Germinal center (tissue), 1 donor: ENCODE measurements at places on chromosomes 4 and X.
A peak's percentile ranks its signal among the peaks of the same experiment; 100 is the strongest.

DNA sequence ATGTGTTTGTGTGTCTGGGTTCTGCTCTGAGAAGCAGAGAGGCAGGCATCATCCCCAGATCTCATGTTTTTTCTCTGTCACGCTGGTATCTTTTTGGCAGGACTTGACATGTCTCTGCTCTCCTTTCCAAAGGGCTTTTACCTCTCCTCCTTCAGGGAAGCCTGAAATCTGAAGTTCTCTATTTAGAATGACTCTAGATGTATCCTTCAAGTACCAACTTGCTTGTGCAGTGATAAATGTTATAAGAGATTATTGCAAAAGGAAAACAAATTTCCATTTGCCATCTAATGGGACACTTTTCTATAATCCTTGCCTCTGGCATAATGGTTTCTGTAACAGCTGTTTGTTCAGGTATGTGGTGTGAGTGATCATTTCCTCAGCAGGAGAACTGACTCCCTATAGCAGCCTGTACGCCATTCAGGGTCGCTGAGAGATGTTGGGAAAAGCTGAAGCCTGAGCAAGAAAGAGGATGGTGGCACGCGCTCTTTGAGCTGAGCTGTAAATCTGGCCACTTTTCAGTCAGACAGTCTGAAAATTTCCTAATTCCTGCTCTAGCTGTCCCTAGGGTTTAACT lies 72.5 kb downstream of the CNGA2 start:
- DNase-seq, result no peak

GRCh38 chrX:115392031-115392430 lies 102.5 kb downstream of the LUZP4 start:
- no peak for DNase-seq

GRCh38 chr4:43992552-43992951 lies 456.1 kb downstream of the KCTD8 start:
- DNase-seq, result no peak

DNA sequence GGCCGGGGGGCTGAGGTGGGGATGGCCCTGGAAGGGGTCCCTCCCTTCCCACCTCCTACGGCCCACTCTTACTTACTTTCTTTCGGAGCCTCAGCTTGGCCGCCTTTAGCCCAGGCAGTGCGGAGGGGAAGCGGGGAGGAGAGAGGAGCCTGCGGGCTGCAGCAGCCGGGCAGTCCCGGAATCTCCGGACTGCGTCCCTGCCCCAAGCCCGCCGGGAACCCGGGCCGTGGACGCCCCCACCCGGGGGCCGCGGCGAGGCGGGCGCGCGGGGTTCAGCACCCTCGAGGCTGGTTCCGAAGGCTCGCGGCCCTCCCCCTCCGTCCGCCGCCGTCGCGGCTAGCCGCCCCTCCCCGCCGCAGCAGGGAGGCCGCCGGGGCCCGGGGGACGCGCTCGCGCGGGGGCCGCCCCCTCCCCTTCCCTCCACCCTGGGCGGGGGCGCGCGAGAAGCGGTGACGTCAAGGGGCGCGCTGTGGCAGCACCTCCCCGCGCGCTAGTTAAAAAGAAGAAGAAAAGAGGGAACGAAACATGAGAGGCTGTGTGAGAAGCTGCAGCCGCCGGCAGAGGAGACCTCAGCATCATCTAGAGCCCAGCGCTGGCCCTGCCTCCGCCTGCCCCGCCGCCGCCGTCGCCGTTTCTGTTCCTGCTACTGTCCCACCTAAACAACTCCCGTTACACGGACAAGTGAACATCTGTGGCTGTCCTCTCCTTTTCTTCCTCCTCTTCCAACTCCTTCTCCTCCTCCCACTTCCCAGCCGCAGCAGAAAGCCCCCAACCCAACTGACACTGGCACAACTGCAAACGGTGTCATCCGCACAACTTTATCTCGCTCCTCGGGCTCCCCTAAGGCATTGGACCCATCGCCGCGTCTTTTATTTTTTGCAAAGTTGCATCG lies at the start of gene HHIP:
HHIP (plus strand) TSS at position 526 of the 892 bp plus-strand sequence. CDS start 520 bp downstream, outside the sequence.
- DNase-seq, result peak; percentile 20

GRCh38 chrX:2283111-2283859 lies 217.5 kb downstream of the DHRSX start:
- DNase-seq, result no peak

GRCh38 chr4:81405900-81406401 lies 65.8 kb downstream of the RASGEF1B start:
- peak; percentile 53 for DNase-seq

GRCh38 chr4:71367546-71367945 lies 28.7 kb downstream of the SLC4A4 start:
- DNase-seq, result no peak

DNA sequence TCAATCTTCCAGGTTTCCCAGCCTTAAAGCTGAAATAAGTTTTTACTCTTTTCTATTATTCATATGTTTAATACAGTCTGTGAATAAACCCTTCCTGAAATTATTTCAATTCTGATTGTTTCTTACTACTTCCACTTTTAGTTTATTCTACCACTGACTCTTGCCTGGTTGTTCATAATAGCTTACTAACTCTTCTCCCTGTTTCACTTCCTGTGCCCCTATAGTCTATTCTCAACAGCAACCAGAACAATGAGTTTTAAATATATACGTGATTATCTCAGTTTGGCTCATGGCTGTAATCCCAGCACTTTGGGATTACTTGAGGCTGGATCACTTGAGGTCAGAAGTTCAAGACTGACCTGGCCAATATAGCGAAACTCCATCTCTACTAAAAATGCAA lies 408.0 kb upstream of the SPOCK3 start:
- DNase-seq, result no peak

GRCh38 chrX:123277821-123278220 lies 93.7 kb downstream of the GRIA3 start:
- DNase-seq, result no peak

GRCh38 chr4:78885598-78885997 lies 53.6 kb downstream of the PAQR3 start:
- no peak for DNase-seq

DNA sequence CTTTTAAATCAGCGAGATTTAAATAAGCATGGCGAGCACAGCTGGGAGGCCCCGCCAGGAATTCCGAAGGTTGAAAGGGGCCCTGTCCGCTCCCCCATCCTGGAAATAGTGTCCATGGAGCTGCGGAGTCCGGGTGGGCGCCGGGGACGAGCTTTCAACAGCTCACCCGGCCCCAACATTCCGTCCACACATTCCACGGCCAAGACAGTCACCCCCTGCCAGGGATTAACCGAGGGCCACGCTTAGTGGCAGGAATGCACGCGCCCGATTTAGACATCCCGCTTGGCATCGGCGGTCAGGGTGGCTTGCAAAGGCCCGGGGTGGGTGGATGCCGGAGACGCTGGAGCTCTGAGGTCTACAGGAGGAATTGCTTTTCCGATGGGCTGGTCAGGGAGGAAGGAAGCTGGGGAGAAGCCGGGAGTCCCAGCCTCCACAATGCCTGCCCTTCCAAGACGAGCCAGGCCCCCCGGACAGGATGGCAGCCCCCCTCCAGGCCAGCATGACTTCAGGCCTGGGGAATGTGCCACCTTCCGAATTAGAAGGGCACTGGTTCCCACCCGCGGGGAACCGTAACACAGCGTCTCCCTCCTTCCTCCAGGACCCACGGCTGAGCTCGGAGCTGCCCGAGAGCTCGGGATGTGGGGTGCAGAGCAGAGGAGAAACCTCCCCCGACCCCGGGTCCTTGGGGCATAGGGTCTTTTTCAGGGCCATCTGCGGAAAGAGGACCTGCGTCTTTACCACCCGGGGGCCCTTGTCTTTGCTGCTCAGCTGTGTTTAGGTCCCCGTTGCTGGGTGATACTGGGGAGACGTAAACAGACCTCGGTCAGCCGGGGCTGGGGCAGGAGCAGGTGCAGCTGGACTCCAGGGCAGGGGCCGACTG lies 26.9 kb upstream of the PPP2R3B start:
- no peak for DNase-seq

DNA sequence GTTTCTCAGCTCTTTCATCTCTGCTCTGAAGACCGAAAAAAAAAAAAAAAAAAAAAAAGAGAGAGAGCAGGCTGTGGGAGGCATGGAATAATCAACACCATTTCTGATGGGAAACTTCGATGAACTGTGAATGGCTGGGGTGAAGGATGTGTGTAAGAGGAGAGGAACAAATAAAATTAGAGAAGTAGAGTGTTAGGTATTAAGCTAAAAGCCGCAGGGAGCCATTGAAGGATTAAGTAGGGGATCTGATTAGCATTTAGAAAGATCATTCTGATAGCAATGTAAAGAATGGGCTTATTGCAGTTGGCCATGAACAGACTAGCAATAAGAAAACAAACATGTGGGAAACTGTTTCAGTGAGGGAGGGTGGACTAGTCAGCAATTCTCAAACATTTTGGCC lies 33.6 kb upstream of the JADE1 start:
- no peak for DNase-seq

GRCh38 chr4:71184195-71184781 lies 154.5 kb upstream of the SLC4A4 start:
- peak; percentile 58 for DNase-seq

DNA sequence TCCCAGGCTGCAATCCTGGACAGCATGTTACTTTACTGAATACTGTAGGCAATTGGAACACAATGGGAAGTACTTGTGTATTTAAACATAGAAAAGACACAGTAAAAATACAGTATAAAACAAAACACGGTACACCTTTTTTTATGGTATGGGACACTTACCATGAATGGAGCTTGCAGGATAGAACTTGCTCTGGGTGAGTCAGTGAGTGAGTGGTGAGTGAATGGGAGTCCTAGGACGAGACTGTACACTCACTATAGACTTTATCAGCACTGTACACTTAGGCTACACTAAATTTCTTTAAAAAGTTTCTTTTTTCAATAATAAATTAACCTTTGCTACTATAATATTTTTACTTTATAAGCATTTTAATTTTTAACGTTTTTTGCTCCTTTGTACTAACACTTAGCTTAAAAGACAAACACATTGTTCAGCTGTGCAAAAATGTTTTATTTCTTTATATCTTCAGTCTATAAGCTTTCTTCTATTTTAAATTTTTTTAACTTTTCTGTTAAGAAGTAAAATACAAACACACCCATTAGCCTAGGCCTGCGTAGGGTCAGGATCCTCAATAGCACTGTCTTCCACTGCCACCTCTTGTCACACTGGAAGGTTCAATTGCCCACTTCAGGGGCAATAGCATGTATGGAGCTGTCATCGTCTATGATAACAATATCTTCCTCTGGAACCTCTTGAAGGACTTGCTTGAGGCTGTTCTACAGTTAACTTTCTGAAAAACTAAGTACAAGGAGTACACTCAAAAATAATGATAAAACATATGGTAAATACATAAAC lies 293.5 kb upstream of the FSTL5 start:
- DNase-seq, result no peak

- no peak for DNase-seq
These were observed 112.2 kb upstream of the ENPP6 start for GRCh38 chr4:184329659-184330400.

DNA sequence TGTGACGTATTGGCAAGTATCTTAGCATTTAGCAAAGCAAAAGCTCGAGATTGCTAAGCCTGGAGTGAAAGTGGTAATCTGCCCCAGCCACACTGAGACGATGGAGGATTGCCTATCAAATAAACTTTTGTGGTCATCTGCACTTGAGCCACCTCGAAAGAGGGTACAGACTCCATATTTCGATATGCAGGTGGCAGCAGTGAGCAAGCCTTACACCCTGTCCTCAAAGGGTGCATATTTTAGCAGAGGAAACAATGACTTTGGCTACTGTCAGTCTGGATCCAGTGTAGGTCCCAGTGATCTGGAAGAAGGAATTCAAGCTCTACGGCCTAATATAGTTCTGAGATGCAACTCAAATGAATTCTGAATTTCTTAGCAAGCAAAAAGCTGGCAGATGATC lies 153.9 kb downstream of the ATG4A start:
- no peak for DNase-seq

DNA sequence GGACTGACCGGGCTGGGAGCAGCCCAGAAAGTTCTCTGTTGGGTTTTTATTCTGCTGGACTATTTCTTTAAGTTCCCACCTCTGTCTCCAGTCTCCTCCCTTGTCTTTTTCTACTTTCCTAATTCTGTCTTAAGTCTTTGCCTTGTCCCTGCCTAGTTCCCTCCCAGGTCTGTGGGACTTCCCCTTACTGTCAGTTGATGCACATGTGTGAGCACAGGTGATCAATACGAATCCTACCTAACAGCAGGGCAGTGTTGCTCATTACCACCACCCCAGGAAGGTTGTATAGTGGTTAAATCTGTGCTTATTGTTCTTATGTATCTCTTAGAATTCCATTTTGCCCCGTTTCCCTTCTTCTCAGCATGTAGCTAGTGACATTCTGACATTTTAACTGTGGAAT lies 62.1 kb downstream of the GALNTL6 start:
- DNase-seq, result no peak

DNA sequence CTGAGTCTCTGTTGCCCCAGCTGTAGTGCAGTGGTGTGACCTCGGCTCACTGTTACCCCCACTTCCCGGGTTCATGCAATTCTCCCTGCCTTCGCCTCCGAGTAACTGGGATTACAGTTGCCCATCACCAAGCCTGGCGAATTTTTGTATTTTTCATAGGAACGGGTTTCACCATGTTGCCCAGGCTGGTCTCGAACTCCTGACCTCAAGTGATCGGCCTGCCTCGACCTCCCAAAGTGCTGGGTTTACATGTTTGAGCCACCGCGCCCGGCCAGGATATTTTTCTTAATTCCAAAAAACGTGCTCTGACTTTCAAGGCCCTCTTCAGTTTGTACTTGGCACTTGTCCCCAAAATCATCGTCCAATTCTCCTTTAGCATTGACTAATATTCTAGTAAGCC lies 129.2 kb upstream of the EPHA5 start:
- DNase-seq, result no peak

DNA sequence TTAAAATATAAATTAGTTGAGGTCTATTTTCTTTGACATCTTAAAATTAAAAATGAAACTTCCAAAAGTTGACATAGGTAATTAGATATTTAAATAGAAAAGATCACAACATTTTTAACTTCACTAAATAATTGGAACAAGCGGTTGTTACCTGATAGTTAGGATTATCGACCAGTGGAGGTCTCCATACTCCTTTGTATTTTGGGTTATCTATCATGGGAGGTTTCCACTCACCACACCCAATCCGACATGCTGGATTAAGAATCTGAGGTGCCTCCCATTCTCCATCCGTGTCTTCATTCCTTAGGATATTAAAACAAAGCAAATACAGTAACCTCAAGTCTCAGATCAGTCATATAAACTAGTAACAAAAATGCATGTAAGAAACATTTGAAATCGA lies 22.2 kb downstream of the SCOC start:
- no peak for DNase-seq

GRCh38 chr4:25351777-25352416 lies 25.2 kb upstream of the ANAPC4 start:
- DNase-seq, result no peak

DNA sequence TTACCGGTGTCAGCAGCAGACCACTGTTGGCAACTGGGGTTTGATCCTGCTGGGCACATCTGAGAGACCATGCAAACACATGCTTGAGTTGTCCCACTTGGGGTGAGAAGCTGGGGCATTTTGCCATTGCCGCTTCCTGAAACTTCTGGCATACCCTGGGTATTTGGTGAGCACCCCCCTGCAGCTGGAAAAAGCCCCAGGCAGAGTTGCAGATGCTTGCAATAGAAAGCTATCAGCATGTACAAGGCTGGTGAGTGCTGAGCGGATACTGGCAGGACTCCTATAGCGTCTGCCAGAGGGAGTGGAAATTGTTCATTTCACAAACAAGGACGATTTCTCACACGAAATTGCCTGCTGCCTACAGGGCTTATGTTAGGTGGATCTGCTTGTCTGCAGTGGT lies 32.3 kb downstream of the SUPT20HL1 start:
- DNase-seq, result no peak

GRCh38 chrX:4550018-4550417 lies 836.6 kb upstream of the PRKX start:
- no peak for DNase-seq
